Anterior cingulate cortex (tissue), 58 donors: ENCODE measurements at places on chromosomes 5 and 9.

GRCh38 chr5:65647941-65648340 is 23.1 kb downstream of the SHLD3 start:
- DNase-seq = no peak

DNA sequence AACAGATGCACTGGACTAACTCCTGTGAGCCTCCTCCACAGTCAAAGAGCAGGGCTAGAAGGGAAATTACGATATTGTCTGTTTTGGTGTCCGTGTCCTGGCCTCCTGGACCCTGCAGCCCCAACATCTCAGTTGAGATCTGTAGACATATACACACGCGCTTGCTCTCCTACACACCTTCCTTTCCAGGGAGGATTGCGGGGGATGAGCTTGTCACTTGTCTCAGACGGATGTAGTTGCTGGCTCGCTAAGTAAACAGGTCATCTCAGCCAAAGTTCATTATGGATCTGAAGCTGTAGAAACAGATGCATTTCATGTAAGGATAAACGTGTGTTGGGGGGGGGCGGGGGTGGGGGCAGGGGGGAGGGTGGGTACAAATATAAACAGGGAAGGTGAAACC is 549.3 kb downstream of the CCDC171 start:
- DNase-seq = no peak

GRCh38 chr5:125042261-125042890 is 295.9 kb upstream of the ZNF608 start:
- no peak for DNase-seq

- DNase-seq = no peak
Measured at GRCh38 chr5:179509239-179509638, 41.1 kb upstream of the RUFY1 start.

- DNase-seq = no peak
Measured at GRCh38 chr9:116058421-116058820, 95.2 kb upstream of the PAPPA start.

DNA sequence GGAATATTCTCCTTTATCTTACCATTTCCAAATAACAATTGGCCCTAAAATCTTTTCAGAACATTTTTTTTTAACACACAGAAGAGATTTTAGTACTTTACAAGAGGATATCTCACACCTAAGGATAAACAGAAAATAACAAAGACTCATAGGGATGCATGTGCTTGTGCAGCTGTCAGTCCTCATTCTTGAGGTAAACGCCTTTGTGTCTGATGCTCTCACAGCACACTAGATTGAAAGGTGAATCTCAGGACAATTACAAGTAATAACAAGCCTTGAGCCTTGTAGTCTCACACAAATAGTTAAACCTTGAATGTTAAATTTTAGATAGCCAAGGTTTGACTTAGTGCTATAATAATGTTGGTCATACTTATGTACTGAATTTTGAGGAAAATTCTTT is 439.2 kb downstream of the PTPRD start:
- DNase-seq = no peak

DNA sequence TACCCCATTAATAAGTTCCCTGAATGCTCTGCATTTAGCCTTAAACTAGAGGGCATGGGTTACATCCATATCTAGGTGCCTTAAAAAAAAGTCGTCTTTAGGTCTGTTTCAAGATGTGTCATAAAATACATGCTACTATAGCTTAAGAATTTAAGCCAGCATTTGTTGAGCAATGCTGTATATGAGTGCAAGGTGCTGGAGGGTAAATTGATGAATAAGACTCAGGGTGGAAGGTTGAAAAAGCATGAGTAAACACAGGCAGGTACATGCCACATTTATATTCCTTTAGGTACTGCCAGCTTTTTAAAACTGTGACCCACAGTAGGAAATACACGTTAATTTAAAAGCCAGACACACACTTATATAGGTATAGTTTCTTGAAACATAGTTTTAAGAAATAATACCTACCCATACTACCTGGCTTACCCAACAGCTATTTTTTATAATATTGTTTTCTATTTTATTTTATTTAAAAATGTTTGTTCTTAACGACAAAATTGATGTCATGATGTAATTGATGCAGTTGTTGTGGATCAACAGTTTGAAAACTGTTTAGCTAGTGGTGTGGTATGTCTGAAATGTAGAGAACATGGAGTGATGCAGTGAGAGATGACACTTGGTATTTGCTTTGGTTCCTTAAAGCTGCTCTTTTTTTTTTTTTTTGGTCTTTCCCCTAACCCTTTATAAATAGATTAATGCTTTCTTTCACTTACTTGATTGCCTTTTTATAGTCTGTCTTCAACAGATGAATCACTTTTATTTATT is 3.9 kb downstream of the HMGCR start:
- no peak for DNase-seq

- DNase-seq = no peak
Measured at GRCh38 chr5:36839489-36840476, 36.8 kb upstream of the NIPBL start.

DNA sequence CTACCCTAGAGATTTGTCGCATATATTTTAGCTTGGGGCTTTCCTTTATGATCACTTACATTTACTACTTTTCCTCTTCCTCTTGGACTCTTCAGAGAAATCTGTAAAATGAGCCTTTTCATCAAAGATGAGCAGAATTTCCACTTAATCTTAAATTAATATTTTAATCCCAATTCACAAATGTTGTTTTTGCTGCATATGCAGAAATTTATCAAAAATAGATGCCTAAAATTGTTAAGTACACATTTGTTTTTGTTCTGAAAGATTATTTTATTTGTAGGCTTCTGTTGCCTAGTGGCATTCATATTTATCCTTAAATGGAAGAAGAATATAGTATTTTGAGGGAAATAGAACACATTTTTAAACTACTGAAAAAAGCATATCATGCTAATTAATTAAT is 168.6 kb downstream of the CDH9 start:
- DNase-seq = no peak

DNA sequence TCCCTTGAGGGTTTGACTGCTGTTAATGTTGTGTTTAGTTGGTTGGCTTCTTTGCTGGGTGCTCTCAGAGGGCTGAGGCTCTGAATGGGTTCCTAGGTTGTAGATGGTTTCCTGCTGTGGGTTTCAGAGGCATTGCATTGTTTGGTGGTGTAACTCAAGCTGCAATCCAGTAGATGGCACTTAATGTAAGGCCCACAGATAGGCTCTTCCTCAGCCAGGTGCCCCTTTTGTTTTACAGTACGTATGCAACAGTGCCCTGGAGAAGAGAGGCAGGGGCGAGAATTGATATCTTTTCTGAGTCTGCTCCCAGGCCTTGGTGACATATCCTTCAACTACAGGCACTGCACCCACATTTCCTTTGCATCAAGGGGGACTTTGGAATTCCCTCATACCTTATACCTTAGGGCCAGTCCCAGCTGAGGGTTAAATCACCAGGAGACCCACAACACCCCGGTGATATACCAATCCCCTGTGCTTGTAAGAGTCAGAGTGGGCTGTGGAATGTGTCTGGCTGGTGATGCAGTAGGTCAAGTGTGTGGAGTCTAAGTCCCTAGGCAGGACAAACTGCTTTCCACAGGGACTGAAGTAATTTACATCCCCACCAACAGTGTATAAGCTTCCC is 7.0 kb upstream of the UGT3A2 start:
- no peak for DNase-seq

DNA sequence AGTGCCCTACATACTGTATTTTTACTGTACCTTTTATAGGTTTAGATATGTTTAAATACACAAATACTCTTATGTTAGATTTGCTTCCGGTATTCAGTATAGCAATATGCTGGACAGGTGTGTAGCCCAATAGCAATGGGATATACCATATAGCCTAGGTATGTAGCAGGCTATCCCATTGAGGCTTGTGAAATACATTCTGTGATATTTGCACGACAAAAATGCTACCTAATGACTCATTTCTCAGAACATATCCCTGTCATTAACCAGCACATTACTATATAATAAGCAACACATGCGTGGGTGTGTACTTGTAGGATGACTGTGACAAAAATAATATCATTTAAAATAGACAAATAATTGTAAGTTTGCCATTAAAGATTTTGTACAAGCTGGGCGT is 208.8 kb downstream of the MRPS30 start:
- no peak for DNase-seq

DNA sequence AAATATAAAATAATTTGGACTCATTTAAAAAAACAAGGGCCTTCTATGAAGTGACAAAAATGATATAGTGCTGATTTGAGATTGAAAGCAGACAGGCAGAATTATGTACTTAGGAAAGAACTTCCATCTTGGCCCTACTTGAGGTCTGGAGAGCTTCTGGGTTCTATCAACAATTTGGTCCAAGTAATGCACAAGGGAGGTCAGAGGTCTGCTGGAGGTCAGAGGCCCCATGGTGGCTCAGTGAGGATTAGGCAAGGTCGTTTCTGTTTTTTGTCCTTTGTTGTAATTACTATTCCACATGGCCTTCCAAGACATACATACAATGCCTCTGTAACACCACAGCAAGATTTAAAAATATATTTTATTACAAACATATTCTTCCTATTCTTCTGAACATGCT is 37.2 kb downstream of the NUDT12 start:
- DNase-seq = no peak

- DNase-seq = no peak
Measured at GRCh38 chr5:33439905-33440481, 772 bp upstream of the TARS1 start.

DNA sequence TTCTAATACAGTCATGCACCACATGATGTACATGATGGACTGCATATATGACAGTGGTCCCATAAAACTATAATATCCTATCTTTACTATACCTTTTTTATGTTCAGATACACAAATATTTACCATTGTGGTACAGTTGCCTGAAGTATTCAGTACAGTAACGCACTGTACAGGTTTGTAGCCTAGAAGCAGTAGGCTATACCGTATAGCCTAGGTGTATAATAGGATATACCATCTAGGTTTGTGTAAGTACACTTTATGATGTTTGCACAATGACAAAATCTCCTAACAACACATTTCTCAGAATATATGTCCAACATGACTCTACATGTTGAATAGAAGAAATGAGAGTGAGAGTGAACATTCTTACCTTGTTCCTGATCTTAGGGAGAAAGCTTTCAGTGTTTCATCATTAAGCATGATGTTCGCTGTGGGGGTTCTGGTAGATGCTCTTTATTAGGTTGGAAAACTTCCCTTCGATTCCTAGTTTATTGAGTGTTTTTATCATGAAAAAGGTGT is 31.8 kb downstream of the AMBP start:
- no peak for DNase-seq
